ENCODE measurements at places on chromosomes 3 and 15.

GRCh38 chr15:57924598-57924997, 140.9 kb downstream of the ALDH1A2 start:
- no peak for DNase-seq

GRCh38 chr15:42131826-42132806, 24.3 kb downstream of the PLA2G4F start:
- no peak for DNase-seq

GRCh38 chr15:49063402-49064280, 17.4 kb upstream of the SECISBP2L start:
- DNase-seq, result no peak

DNA sequence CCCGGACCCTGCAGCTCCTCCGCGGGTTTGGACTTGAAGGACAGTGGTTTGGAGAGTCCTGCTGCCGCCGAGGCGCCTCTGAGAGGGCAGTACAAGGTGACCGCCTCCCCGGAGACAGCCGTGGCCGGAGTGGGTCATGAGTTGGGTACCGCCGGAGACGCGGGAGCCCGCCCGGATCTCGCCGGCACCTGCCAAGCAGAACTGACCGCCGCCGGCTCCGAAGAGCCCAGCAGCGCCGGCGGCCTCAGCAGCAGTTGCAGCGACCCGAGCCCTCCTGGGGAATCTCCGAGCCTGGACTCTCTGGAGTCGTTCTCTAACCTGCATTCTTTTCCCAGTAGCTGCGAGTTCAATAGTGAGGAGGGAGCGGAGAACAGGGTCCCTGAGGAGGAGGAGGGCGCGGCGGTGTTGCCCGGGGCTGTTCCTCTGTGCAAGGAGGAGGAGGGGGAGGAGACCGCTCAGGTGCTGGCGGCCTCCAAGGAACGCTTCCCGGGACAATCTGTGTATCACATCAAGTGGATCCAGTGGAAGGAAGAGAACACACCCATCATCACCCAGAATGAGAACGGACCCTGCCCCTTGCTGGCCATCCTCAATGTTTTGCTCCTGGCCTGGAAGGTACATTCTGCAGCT, 634 bp downstream of the MINDY2 start:
- peak; percentile 7 for DNase-seq

DNA sequence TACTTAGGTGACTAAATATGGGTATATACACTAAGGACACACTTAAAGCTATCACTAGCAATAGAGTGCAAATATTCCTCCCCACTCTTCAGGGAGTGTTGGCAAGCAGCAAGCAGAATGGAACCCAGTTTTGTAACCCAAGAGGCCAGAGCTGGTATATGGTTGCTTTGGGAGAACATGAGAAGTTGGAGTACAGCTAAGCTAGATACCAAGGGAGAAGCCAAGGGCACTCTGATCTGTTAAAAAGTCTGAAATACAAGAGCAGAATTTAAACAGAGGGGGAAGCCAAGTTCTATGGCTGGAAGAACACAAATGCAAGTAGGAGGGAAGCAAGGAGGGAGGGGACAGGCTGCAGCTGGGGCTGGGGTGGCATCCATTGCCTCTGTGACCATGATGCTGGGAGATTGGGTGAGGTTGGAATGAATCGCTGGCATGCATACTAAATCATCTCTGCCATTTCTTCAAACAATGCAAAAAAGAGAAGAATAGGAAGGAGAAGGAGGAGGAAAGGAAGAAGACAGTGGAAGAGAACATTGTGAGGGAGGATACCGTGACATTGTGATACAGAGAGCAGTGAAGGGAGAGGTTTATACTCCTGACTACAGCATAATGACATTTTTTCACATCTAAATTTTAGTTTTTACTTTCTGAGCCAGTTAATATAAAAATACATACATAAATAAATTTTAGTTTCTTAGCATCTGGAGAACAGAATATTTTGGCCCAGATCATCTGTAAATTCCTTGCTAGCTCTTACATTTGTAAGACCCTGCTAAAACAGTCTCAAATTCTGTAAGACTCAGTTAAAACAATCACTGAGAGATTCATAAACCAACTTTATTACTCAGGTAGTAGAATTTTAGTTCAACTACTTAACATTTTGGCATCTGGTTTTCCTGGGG, 9.0 kb upstream of the ANXA2 start:
- no peak for DNase-seq

GRCh38 chr15:29822100-29822683, at the start of gene TJP1:
Gene TJP1 (minus strand): TSS chr15:29822468. CDS start chr15:29822028, 440 bp downstream.
- peak; percentile 60 for DNase-seq

- DNase-seq, result no peak
These were observed 835.6 kb downstream of the IGSF11 start for GRCh38 chr3:118199044-118199443.

DNA sequence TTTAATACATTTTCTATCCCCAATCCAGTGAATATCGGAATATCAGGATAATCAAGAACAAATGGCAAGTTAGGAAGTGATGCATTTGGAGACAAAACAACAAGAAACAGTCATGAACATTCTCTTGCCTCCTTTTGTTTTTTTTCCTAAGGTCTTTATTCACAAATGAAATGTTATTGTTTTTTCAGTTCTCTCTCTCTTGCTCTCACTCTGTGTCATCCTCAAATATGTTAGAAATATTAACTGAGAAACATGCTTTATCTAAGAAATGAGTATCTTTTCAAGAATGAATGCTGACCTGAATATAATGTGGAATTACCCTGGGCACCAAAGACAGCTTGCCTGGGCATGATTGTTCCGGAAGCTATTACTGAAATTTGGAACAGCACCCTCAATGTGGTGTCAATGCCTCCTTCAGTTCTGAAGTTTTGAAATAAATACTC, 51.3 kb downstream of the RBMS3 start:
- no peak for DNase-seq

GRCh38 chr3:23877329-23877980, 39.3 kb downstream of the NKIRAS1 start:
- DNase-seq, result no peak

- no peak for DNase-seq
These were observed 246.1 kb upstream of the RASGRP1 start for GRCh38 chr15:38810686-38811085.

DNA sequence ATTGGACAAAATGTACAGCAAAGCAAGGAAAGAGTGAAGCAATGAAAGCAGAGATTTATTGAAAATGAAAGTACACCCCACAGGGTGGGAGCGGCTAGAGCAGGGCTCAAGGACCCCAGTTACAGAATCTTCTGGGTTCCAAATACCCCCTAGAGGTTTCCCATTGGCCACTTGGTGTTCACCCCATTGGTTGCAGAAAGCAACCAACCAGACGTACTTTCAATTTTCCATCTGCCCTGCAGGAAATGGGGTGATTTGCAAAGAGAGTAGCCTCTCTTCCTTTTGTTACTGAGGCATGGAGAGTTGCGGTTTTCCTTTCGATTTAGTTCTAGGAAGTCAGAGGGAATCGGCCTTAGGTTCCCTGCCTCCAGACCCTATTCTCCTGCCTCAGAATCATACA, 2.4 kb downstream of the PML start:
- no peak for DNase-seq

- no peak for DNase-seq
These were observed 48.8 kb downstream of the WWTR1 start for GRCh38 chr3:149608987-149609386.

- DNase-seq, result no peak
These were observed 111.0 kb upstream of the STRIT1 start for GRCh38 chr3:155404486-155404885.

GRCh38 chr3:146972726-146973125, 367.6 kb upstream of the PLSCR5 start:
- DNase-seq, result no peak

- no peak for DNase-seq
These were observed 393.3 kb upstream of the CBLB start for GRCh38 chr3:106261915-106262683.

- DNase-seq, result no peak
These were observed 105.4 kb downstream of the SCAPER start for GRCh38 chr15:76799760-76800159.

DNA sequence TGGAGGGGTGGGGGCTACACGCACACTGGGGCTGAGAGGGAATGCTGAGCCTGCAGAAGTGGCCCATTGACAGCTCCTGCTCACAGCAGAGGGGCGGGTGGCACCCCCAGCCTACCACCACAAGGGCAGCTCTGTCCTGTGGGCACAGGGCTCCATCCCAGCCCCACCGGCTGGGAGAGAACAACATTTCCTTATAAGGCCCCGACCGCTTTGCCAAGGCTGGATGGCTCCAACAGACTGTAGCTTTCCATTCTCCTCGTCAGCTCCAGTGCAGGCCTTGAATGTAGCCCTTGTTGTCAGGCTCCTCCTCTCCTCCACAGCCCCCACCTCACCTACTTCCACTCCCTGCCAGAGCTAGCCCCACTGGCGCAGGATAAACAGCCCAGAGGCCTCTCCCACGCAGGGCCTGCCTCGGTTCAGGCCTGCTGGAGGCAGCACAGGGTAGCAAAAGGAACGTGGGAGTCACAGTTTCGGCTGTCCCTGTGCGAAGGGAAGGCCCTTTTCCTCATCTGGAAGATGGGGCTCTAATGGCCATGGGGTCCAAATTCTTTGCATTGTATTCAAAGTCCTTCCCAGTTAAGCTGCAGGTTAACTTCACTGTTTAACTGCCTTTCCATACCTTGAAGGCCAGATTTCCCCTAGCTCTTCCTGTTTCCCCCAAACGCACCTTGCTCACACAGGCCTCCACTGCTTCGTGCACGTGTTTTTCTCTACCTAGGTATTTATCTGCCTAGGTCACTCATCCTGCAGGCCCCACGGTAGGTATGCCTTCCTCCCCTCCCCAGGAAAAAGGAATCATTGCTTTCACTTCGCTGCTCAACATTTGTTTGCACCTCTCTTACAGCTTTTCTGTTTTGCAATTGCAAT, 101.6 kb upstream of the LPP start:
- DNase-seq, result peak; percentile 100

GRCh38 chr15:92576597-92577200, 78.9 kb downstream of the FAM174B start:
- no peak for DNase-seq

- no peak for DNase-seq
These were observed 15.0 kb downstream of the KAT2B start for GRCh38 chr3:20055020-20055775.

GRCh38 chr3:12829886-12830784, 11.2 kb downstream of the RPL32 start:
- no peak for DNase-seq

DNA sequence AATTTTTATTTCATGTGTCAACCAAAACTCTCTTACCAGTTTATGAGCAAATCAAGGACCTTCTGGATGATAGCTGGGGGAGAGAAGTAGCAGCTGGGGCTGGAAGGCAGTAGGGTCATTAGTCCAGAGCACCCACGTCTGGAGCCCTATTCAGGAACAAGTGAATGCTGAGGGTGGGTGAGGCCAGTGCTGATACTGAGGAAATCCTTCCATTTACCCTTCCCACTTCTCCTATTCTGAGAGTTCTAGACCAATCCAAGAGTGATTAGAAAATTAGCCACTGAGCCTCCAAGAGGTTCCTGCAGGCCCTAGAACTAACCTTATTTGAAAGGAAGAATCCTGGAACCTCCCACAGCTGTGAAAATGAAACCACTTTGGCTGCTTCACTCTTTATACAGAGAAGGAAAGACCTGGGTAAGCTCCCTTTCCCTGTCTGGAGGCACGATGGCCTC, 46.2 kb upstream of the VILL start:
- DNase-seq, result no peak

DNA sequence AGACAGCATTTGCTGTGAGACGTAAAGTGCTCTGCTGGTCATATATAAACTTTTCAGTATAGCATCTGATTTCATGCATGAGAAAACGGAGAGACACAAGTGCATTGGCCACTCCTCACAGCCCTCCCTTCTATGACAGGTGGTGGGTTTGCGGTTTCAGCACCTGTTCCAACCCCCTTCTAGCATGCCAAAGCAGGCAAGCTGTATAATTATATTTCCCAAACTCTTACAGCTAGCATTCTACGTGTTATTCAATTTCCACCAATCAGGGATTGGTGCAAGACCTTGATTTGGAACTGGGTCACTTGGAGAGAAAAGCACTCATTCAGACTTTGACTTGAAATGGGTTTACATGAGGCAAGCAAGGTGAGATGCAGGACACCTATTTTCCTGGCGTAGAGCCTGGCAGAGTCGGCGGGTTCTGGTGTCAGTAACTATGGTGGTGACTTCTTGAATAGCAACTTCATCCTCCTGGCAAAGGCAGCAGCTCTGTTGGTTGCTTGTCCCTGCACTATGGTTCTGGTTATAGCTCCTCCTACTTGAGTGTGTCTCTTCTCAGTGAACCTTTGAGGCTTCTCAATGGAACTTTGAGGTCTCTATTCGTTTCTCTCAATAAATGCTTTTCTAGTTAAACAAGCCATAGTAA, 356.5 kb downstream of the TBL1XR1 start:
- DNase-seq, result no peak

Measured in anterior cingulate cortex (tissue), 58 donors.